ENCODE measurements at places on chromosomes 2 and 18. TPM values are rescaled to one million over a fixed set of nuclear protein-coding genes. Genes with fewer than 3 reads are reported as not detected.

The LGALSL gene
- 2.3 TPM for total RNA-seq

The FAM237A gene
- total RNA-seq = not detected

The FBXO41 gene
- 1.2 TPM for total RNA-seq

The LINC00305 gene
- not detected for total RNA-seq

The BOLL gene
- total RNA-seq = not detected

The PLGLB2 gene
- 2.1 TPM for total RNA-seq

The SERPINB13 gene
- total RNA-seq = not detected

The SLC4A5 gene
- 0.97 TPM for total RNA-seq

The CRYBA2 gene
- not detected for total RNA-seq

The CGREF1 gene
- total RNA-seq = 4.0 TPM

The KHK gene
- total RNA-seq = 3.7 TPM

The TNFRSF11A gene
- total RNA-seq = 11.1 TPM

The UGT1A10 gene
- not detected for total RNA-seq

The IL36RN gene
- not detected for total RNA-seq

The KDSR gene
- 40.6 TPM for total RNA-seq

The C1QL2 gene
- not detected for total RNA-seq

The OXER1 gene
- not detected for total RNA-seq

The MDH1B gene
- not detected for total RNA-seq

The TPGS2 gene
- total RNA-seq = 150 TPM

The COA5 gene
- 18.2 TPM for total RNA-seq

The EGR4 gene
- not detected for total RNA-seq
